Kidney epithelial cell (primary cell): ENCODE measurements at places on chromosomes 13 and 19. TPM values are rescaled to one million over a fixed set of nuclear protein-coding genes. Genes with fewer than 3 reads are reported as not detected.

- DNase-seq: no peak
These were observed 408.3 kb downstream of the KLF5 start for GRCh38 chr13:73467125-73467524.

DNA sequence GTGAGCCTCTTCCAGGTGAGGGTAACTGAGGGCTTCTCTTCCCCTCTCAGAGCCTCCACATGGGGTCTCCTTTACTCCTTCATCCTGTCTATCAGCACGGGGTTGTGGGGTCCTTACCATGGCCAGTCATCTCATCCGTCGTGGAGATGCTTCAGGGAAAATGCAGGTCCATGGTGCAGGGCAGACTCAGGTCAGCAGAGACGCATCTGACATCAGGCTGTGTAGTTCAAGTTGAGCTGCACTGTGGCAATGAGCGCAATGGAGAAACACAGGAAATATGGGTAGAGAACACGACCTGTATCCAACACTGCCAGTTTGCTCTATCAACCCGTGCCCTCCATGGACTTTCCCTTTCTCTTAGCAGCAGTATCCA lies 13.9 kb downstream of the LILRA5 start:
- DNase-seq: no peak

DNA sequence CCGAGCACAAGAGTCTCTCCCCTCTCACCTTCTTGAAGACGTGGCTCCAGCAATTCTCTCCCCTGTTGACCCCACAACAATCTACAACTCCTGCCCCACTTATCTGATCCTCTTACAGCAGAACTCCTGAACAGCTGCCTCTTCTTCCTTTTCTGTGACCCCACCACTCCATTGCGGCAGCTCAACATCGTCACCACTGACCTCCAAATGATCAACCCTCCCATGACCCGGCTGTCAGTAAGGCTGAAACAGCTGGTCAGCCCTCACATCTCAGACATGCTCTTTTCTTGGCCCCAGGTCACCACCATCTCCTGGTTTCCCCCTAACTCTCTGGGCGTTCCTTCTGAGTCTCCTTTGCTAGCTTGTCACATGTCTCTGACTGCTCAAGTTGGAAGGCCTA lies 1.8 kb downstream of the EXOSC5 start:
- no peak for DNase-seq

Gene ITGBL1
- 0.21 and 0.82 TPM in 2 replicates for total RNA-seq
